ENCODE measurements at places on chromosomes 4 and X.

DNA sequence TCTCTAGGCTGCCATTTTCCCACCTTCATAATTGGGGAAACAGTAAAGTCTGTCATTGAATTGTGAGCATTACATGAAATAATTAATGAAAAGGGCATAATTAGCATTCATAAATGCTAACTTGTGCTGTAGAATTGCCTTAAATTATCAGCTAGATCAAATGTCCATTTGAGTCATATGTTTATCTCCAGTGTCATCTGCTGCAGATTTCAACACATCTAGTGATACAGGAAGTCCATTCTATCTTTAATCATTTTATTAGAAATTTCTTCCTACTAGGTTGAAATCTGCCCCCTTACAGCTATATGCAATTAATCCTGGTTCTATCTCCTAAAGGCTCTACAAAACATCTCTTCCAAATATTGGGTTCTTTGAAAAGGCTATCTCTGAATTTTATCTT is 240.3 kb upstream of the GALNT7 start:
- no peak for DNase-seq

GRCh38 chr4:56909086-56909894 is 1.6 kb downstream of the REST start:
- peak; percentile 69 for DNase-seq

GRCh38 chr4:108383157-108383556 is 214.4 kb upstream of the LEF1 start:
- DNase-seq, result no peak

DNA sequence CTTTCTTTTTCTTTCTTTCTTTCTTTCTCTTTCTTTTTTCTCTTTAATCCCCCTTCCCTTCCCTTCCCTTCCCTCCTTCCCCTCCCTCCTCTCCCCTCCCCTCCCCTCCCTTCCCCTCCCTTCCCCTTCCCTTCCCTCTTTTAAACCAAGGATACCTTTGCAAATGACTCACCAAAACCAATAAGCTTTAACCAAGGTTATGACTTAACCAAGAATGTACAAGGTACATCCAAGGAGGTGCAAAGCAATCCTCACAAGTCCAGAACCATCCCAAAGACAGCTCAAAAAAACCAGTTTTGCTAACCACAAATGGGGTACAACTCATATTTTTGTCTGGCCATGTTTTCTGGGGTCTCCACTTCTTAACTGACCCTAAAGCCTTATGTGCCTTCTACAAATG is 174.7 kb upstream of the PPP1R2C start:
- DNase-seq, result no peak

- DNase-seq, result no peak
These were observed 42.9 kb upstream of the SPRY1 start for GRCh38 chr4:123353656-123354055.

GRCh38 chr4:56696056-56696455 is 15.0 kb upstream of the HOPX start:
- DNase-seq, result no peak

DNA sequence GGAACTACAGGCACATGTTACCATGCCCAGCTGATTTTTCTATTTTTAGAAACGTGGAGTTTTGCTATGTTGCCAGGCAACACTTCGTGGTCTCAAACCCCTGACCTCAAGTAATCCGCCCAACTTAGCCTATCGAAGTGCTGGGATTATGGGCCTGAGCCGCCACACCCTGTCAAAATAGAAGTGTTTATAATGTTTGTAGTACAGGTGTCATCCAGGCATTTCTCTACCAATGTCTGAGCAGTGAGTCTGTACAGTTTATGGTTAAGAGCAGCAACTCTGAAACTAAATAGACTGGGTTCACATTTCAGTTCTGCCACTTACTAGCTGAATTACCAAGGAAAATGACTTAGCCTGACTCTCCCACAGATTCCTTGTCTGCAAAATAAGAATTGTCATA is 460.4 kb upstream of the GALNT7 start:
- no peak for DNase-seq

DNA sequence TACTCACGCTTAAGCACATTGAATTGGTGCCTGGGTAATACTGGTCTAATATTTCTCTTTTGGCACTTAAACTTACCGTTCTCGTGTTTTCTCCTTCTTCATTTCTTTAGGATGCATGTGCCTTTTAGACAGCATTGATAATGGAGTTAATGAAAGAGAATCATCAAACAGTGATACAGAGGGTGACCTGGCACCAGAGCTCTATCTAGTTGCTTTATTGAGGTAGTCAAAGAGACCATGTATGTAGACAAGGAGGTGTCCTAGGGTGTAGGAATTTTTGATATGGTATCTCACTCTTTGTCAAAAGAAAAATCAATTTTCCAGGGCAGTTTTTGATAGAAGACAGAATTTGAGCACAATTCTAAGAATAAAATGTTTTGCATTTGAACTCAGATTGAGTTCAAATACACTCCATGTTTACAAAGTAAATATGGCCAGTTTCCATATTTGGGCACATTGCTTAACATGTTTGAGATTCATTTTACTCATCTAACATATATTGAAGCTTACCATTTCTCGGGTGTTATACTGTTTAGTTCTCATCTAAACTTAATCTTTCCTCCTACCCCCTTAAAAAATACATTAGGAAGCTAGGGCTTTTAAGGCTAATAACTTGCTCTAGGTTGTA is 92.0 kb downstream of the WWC2 start:
- DNase-seq, result no peak

- DNase-seq, result no peak
These were observed 43.3 kb downstream of the TMEM165 start for GRCh38 chr4:55439023-55439422.

GRCh38 chr4:78320349-78320935 is 231.1 kb upstream of the ANXA3 start:
- DNase-seq, result no peak

- DNase-seq, result no peak
These were observed 69.2 kb downstream of the NLGN4X start for GRCh38 chrX:6159468-6159867.

DNA sequence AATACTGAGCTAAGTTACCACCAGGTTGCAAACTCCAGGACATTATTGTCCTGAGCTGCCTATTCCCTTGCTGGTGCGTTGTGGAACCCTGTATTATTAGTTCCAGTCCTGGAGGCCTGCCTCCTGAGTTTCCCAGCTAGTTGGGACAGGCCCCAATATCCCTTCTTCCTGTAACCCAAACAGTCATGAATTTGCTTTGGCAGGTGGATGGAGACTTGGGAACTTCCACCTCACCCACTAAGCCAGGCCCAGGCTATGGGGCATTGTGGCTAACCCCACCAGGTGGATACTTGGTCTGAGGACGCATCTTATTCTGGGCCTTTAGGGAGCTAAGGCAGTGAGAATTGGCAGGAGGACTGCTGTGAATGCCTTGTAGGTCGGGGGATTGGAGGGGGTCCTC is 5.0 kb downstream of the RBM3 start:
- no peak for DNase-seq

- DNase-seq, result no peak
These were observed 489.5 kb downstream of the STIM2 start for GRCh38 chr4:27350161-27350560.

DNA sequence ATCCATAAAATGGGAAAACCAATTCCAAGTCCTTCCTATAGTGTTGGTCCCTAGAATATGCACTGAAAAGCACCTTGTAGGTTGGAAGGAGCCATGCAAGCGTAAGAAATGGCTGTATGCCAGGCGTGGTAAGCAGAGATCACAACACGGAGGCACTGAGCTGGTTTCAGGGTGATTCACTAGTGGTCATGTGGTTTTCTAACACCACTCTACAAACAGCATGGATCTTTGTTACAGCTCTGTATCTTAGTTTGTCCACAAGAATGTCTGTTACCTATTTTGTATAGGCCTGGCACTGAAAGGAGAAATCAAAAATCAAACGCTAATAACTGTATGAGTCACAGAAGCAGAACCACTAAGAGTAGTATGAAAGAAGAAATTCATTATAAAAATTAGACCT is 71.9 kb downstream of the MAGEB17 start:
- peak; percentile 28 for DNase-seq

GRCh38 chr4:163895378-163896005 is 401.0 kb downstream of the TMA16 start:
- DNase-seq, result peak; percentile 33

GRCh38 chrX:49001521-49002090 is 458 bp downstream of the GRIPAP1 start:
- peak; percentile 66 for DNase-seq

GRCh38 chr4:163415668-163416067 is 57.9 kb downstream of the TKTL2 start:
- no peak for DNase-seq

- DNase-seq, result no peak
These were observed 1135.9 kb downstream of the RAPGEF2 start for GRCh38 chr4:160238790-160239189.

DNA sequence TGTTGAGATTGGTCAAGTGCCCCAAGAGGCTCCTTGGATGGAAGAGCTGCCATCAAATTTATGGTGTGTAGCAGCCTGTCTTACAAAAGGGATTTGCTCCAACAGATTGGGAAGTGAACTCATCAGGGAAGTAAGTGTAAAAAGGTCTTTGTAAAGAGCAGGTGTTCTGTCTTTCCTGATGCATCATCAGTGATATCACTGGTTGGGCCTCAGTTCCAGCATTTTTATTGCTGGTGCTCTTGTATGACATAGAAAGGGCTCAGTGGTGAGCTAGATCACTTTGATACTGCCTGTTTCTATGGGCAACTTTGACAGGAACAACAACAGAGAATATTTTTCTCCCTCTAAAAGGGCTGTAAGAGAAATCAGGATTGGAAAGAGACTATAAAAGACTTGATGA is 8.7 kb upstream of the GABRE start:
- no peak for DNase-seq

GRCh38 chrX:115364670-115365069 is 75.2 kb downstream of the LUZP4 start:
- DNase-seq, result no peak

- DNase-seq, result no peak
These were observed 301.9 kb downstream of the TLL1 start for GRCh38 chr4:166174717-166175490.

DNA sequence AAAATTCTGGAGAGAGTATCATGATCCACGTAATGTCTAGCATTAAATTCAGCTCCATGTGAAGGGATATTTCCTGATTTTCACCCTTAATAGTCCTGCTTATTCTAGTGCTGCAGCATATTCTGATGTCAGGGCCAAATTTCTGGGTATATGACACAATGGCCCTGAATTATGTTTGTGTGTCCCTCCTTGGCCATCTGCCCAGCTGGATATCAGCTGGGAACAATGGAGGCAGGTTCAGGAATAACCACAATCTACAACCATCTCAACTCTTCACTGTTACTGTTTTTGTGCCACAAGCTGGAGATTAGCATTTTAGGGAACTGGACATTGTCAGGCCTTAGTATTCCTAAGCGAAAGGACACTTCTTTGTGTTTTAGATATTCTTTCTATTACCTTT is 3.5 kb downstream of the GLRB start:
- DNase-seq, result no peak

DNA sequence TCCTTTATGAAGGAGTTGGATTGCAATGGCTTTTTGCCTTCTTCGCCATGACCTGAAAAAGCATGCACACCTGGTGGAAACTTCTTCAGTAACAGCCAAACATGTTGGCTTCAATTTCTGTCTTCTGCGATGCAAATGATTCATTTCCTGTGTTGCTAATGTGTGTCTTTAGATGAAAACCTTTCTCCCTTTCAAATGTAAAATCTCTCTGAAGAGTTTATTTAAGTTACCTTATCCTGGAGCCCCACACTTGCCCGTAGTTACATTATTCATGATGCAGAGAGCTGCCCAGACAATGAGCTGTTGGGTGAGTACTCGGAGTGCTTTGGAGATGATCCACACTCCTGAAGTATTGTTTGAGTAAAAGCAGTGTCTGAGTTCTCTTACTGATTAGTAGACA is 1100.9 kb downstream of the RPA4 start:
- DNase-seq, result no peak

- no peak for DNase-seq
These were observed 44.9 kb upstream of the PRSS48 start for GRCh38 chr4:151231915-151232595.

- DNase-seq, result no peak
These were observed 16.3 kb upstream of the MAOB start for GRCh38 chrX:43898406-43899035.

- no peak for DNase-seq
These were observed 112.9 kb downstream of the AMMECR1 start for GRCh38 chrX:110204986-110205385.

GRCh38 chr4:130210864-130211263 is 1114.9 kb downstream of the C4orf33 start:
- no peak for DNase-seq

DNA sequence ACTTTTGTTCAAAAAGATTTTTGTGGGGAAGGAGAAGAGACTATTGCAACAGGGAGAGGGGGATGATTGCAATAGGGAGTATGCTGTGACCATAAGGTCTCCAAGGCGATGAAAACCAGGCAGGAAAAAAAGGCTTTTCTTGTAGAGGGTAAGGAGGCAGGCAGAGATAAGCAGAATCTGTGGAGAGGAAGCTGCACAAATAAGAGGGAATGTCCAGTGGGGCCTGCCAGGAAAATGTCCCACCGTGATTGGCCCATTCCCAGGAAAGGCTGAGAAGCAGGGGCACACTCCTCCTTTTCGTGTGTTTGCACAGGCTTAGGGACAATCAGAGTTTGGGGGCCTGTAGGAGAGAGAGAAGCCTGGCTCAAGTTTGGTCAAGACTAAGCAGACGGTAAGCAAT is 29.1 kb downstream of the SPACA5 start:
- no peak for DNase-seq

GRCh38 chr4:108484187-108484586 is 136.2 kb upstream of the RPL34 start:
- DNase-seq, result no peak

DNA sequence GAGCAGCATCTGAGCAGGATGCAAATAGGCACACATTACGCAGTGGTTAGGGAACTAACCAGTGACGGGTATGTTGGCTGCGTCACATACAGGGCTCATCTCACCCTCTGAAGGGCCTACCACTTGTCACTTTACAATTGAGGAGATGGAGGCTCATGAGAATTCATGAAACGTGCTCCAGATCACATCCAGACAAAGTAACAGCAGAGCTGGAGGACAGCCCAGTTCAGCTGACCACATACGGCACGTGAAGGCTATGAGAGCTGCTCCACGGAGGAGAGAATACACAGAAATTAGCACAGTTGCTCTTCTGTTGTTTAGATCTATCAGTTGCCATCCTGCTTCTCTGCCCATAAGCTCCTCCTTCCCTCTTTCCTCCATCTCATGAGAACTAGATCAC is 78.4 kb downstream of the FAM9B start:
- no peak for DNase-seq

DNA sequence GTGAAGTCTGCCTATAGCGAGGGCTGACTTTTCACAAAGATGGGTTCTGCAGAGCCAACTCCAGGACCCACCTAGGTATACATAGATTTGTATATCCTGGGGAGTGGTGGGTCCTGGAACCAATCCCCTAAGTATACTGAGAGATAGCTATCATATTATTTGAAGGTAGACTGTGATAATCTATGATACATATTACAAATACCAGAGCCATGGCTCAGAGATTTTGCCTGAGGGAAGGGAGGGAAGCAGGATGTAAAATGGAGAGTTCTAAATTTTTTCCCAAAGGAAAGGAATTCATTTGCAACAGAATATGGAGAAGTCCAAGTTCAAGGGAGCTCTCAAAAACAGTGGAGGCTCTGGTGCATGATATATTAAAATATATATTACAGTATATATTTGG is 7.2 kb downstream of the TCEAL3 start:
- no peak for DNase-seq

GRCh38 chrX:97490656-97491055 is 606.9 kb downstream of the RPA4 start:
- no peak for DNase-seq
